ENCODE measurements at places on chromosomes 2 and 18. TPM values are rescaled to one million over a fixed set of nuclear protein-coding genes. Genes with fewer than 3 reads are reported as not detected.

GRCh38 chr2:135974036-135974435, 11.4 kb downstream of the DARS1 start:
- DNase-seq = no peak

- DNase-seq = no peak
These were observed 31.9 kb downstream of the CNRIP1 start for GRCh38 chr2:68287580-68288441.

The BMP10 gene
- total RNA-seq = 6.1 TPM

The BCL2 gene
- 1.0 TPM for total RNA-seq

The DUSP2 gene
- 0.98 TPM for total RNA-seq

The ZNF532 gene
- total RNA-seq = 3.7 TPM
